Posterior cingulate gyrus (tissue), 11 donors: ENCODE measurements at places on chromosomes 16 and 17.

GRCh38 chr16:65895906-65896305 lies 470.6 kb upstream of the CDH5 start:
- no peak for DNase-seq

DNA sequence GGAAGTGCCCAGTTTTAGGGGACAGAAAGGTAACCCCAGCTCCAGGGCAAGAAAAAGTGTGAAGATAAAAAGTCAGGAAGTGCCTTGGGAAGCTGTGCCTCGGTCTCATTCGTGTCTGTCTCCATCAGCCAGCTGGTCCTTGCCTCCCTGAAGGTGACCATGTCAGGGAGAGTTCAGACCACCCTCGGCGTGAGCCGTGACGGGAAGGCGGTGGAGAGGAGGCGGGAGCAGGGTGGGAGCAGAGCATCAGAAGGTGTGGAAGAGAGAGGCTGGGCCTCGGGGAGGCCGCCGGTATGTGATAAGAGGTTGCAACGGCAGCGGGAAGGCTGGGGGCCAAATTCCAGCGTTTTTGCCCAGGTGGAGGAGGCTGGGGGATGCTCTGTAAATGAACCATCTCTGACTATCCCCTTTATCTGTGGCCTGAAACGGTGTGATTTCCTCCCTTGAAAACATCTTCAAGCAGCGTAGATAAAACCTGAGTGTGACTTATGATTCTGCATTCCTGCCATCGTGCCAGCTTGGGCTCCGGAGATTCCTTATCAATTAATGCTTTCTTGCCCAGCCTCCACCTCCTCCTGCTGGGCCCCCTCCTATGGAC lies 251.8 kb downstream of the IRF8 start:
- no peak for DNase-seq

- DNase-seq: no peak
Observed at GRCh38 chr17:49106321-49107210, 26.0 kb upstream of the B4GALNT2 start.

GRCh38 chr16:4548124-4548523 lies 8.0 kb upstream of the C16orf96 start:
- peak; percentile 44 for DNase-seq

GRCh38 chr17:75777296-75777922 lies 7.2 kb upstream of the UNK start:
- peak; percentile 4 for DNase-seq

DNA sequence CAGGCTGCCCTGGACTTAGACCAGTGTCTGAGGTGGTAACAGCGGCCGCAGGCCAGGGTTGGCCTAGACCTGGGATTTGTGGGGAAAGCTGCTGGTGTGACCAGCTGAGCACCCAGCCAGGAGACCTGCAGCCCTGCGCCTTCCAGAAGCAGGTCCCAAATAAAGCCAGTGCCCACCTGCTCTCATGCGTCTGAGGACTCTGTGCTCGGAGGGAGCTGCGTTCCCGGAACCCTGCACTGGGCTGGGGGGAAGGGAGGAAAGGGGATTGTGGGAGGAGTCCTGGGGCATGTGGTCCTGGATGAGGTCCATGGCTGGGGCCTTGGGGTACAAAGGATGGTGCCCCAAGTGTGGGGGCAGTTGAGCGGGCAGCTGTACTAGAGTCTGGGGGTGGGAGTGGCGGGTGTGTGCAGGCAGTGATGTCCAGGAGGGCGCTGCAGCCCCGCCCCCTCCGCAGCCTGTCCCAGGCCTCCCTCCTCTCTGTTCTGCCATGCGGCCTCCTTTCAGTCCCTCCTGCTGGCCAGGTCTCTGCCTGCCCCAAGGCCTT lies 1.8 kb upstream of the NECAB2 start:
- DNase-seq: no peak

GRCh38 chr17:26792486-26792885 lies 501.4 kb upstream of the WSB1 start:
- no peak for DNase-seq

DNA sequence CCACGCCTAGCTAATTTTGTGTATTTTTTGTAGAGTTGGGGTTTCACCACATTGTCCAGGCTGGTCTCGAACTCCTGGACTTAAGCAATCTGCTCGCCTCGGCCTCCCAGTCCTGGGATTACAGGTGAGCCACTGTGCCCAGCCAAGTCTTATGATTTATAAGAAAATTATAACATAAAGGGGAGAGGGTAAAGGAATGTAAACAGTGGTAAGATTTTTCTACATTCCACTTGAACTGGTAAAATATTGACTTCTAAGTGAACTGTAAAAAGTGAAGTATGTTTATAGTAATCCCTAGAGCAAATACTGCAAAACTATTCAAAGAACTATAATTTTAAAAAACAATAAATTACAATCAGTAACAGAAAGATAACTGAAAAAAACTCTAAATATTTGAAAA lies 33.5 kb downstream of the C16orf87 start:
- no peak for DNase-seq

DNA sequence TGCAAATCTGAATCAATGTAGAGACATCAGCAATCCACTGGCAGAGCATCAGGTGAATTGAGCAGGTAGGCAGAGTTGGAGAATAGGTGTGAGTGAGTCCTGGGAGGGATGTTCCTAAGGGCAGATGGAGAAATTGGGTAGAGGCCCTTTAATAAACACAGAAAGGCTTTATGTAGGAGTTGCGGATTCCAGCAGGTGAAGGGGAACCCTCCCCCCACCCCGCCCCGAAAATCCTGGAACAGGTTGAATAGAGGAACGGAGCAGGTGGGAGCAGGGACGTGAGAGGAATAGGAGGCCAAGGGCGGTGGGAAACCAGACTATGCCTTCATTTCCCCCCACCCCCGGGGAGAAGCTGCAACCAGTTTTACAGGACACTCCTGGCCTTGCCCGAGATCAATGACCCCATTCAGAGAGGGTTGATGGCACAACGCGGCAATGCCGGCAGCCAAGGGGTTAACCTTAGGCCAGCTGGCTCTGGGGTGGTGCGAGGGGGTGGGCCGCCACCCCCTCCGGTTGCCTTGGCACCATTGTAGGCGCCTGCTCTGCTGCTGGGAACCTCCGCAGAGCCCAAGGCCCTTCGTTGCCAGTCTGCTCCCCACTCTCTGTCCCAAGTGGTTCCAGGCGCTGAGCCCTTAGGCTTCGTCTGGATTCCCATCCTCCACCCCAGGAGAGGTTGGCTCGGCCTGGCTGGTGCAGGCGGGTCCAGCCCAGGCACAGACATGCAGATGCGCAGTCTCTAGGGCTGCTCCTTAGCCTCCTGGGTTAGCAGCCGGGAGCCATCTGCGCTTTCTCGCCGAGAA lies 814 bp upstream of the RUNDC3A start:
- DNase-seq: peak; percentile 65

GRCh38 chr16:82755570-82756282 lies 129.0 kb downstream of the CDH13 start:
- DNase-seq: no peak

GRCh38 chr17:32152130-32152529 lies 9.8 kb downstream of the RHOT1 start:
- DNase-seq: no peak

- DNase-seq: no peak
Observed at GRCh38 chr16:19935694-19936093, 51.0 kb upstream of the GPRC5B start.

DNA sequence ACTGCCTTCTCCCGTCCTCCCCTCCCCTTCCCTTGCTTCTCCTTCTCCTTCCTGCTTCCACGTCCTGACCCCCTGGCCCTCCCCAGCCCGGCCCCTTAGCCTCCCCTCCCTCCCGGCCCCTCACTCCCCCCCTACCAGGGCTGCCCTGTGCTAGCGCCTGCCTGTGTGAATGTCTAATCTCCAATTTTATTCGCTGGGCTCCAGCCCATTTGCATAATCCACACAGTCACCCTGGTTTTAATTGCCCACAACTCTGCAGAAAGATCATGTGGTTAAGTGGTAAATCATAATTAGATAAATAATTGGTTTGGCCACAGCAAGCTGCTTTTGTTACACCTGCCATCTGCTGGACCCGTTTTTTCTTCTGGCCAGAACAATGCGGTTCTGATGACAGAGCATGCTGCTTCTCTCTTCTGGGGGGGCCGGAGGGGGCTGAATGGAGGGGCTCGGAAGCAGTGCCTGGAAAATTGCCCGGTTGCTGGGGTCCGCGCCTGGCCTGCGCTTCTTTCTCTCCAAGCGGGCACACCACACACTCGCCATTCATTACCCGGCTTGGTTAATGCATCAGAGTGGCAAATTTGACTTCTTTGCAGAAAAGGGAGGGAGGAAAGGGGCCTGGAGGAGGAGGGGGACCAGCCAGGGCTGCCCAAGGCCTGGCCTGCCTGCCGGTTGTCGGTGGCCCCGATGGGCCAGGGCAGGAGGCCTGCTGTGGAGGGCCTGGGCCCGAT lies 19.5 kb upstream of the GSE1 start:
- DNase-seq: no peak

DNA sequence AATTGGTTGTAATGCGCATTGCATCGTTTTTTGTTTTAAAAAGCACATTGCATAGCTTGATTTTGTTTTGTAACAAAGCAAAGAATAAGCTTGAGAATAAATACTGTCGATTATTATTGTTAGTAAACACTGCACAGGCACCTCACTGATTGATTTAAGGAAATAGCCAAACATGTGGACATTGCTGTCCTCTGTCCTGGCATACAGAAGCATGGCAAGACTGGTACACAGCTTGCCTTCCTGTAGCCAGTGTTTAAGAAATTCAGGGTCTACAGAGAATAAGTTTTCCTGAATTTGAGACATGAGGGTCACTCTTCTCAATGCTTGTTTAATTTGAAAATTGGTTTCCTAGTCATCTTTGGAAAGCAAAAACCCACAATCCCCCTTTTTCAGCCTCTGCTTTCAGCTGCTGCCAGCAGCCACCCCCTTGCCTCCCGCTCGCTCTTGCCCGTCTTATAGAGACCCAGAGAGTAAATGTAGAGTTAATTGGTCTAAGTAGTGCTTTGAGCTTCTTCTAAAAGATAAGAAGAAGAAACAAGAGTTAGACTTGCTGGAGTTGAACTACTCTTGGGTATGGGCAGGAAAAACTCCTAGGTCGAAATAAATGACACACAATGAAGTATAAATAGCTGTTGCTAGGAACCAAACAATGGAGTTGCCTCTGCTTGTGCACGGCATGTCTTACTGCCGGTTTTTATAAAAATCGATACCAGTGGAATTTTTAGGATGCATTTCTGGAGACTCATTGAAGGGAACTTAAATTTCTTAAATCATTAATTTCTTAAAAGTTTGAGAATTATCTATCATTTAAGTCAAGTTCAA lies 116.6 kb downstream of the MRTFB start:
- DNase-seq: no peak

DNA sequence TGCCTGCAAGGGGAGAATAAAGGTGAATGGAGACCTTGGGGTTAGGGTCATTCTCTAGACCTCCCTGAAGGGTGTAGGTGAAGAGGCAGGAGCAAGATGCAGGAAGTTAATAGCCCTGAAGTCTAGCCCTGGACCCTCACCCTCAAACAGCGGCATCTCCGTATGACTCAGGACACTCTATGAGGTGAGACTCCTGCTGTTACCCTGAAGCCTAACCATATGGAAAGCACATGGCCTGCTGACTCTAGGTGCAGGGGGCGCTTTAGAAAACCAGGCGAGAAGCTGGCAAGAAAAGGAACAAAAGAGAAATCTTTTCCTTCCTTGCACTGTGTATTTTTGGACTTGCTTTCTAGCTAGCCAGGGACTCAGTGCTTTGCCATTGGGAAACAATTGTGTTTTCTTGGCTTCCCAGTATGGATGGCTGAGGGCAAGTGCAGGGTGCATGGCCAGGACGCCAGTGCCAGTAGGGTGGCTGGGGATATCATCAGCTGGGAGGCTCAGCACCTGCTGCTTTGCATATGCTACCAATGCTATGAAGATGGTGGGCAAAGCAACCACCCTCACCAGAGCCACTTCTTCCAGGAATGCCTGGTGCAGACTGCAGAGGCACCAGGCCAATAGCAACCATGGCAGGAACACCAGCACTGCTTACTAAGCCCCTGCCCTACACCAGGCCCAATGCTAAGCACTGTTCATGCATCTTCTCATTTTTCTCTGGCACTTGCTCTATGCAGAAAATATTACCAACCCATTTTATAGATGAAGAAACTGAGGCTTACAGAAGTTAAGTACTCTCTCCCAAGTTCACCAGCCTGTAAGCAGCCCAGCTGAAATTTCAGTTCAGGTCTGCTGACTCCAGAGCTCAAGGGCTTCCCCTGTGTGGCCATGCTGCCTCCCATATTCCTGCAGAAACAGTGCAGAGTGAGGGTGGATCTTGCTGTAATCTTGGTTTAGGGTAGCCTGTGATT lies 425.1 kb downstream of the SLC39A11 start:
- DNase-seq: no peak

GRCh38 chr17:47815106-47815918 lies 6.3 kb downstream of the OSBPL7 start:
- no peak for DNase-seq

DNA sequence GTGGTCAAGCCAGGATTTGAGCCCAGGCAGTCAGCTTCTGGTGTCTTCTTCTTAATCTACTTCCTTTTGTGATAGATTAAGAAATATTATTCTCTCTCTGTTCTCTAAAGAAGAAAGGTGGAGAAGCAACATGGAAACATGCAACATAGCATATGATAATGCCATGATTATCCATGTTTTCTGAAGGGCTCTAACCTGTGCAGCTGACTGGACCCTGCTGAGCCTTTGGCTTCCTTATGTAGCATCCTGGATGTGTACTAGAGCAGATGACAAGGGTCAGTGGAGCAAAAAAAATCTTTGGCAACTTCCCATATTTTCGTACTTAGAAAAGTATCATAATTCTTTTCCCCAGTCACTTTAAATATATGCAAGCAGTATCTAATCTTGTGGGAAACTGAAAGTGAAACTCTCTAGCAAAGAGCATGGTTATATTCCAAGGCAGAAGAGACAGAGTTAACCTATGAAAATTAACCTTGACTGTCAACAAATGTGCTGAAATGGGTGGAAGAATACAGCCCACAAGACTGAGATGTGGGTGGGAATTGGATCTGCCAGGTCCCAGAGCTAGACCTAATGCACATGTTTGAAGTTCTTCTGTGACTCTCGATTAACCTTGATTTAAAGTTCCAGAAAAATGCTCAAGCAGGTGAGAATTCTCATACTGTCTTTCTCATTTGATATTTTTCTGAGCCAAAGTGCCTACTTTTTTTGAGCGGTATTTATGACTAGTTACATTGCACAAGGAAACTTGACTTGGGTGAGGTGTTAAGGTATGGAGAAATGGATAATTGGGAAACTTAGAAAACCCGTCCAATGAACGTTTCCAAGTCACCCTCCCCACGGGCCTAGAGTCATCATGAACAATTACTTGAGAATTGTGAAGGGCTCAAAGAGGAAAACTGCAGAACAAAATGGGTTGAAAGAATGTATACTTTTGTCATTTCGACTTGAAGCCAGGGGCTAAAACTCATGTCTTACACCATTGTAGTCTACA lies 248.6 kb downstream of the FTO start:
- DNase-seq: no peak

DNA sequence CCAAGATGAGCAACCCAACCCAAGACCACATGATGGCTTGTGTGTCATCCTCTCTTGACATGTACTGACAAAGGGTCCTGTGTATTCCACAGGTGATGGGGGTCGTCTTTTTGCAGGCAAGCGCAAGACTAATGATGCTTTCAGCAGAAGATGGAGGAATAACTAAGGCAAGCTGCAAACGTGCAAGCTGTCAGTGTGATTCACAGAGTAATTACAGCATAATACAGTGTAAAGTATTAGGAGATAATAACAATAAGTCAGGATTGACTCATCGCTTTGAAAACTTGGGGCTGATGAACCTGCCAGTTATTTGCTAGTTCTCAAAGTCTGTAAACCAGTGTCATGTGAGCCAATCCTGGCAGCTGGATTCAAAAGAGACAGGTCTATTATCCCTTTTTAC lies 41.6 kb upstream of the ASIC2 start:
- no peak for DNase-seq

- DNase-seq: no peak
Observed at GRCh38 chr17:33121756-33122155, 130.1 kb downstream of the SPACA3 start.

GRCh38 chr16:6888531-6888930 lies 444.1 kb upstream of the RBFOX1 start:
- no peak for DNase-seq

- no peak for DNase-seq
Observed at GRCh38 chr16:66223176-66223780, 143.2 kb upstream of the CDH5 start.
